Muscle of leg (tissue), 16 donors: ENCODE measurements at places on chromosomes 13 and 19. TPM values are rescaled to one million over a fixed set of nuclear protein-coding genes. Genes with fewer than 3 reads are reported as not detected.
A peak's percentile ranks its signal among the peaks of the same experiment; 100 is the strongest.

- no peaks in the 10 kb centered on the region for H3K4me1 ChIP-seq
- no peak for DNase-seq
- no peak overlapping the region for H3K4me3 ChIP-seq
- no peak overlapping the region for H3K27ac ChIP-seq
These were observed 13.2 kb downstream of the CBY2 start for GRCh38 chr13:45715351-45715750.

- no peaks in the 10 kb centered on the region for H3K36me3 ChIP-seq
- H3K27me3 ChIP-seq: no peaks in the 10 kb centered on the region
- no peak for DNase-seq
- H3K4me3 ChIP-seq: no peak overlapping the region
These were observed 256.0 kb upstream of the IRS2 start for GRCh38 chr13:110042253-110042950.

- H3K27ac ChIP-seq: no peak overlapping the region
- DNase-seq: no peak
- no peaks in the 10 kb centered on the region for H3K36me3 ChIP-seq
These were observed 462.2 kb downstream of the FOXO1 start for GRCh38 chr13:40204246-40204645.

DNA sequence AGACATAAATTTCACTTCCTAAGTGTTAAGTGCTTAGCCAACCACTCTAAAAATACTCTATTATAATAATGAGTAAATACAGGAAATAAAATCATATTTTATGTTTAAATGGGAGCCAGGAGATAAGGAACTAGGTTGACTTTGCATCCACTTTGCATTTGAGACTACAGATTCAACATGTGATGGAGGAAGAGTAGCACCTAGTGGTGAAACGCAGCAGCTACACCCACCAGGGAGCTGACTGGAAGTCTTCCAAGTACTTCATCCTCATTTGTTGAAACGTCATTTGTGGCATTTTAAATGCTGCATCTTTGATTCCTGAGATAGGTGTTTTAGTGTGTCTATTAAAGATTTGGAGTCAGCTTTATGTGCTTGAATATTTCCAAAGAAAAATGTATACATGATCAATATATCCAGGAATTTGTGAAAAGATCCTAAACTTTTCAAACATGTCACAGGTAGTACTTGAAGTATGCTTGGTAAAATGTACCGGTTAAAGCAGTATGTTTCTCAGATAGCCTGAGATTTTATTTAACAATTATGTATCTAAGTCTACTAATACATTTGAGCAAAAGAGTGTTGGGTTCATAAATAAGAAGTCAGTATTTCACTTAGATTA lies 17.4 kb upstream of the KCTD12 start:
- H3K4me3 ChIP-seq: no peak overlapping the region
- peak; percentile 84 for DNase-seq
- H3K4me1 ChIP-seq: no peaks in the 10 kb centered on the region
- H3K36me3 ChIP-seq: no peaks in the 10 kb centered on the region
- no peaks in the 10 kb centered on the region for H3K27me3 ChIP-seq
- no peak overlapping the region for H3K27ac ChIP-seq

WDR88 gene
- 0.09 TPM for total RNA-seq
